ENCODE measurements at places on chromosomes 6 and 20. TPM values are rescaled to one million over a fixed set of nuclear protein-coding genes. Genes with fewer than 3 reads are reported as not detected.

RIMS4 gene
- total RNA-seq: 0.29 TPM

DNA sequence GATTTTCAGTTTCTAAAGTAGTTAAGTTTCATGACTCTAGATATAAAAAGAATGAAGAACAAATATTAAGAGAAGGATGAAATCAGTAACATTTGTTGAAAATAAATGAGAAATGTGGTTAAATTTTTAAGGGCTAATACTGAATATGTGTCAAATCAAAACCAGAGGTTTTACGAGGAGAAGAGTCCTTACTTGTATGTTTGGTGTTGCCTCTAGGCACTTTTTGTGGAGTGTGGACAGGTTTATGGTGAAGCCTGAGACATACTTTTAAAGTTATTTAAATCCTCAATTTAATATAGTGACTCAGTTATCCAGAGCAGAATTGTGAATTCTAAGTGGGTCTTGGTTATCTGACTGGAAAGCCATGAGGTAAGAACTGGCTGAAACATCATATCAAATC lies 68.7 kb downstream of the COL19A1 start:
- no peak for DNase-seq

DNA sequence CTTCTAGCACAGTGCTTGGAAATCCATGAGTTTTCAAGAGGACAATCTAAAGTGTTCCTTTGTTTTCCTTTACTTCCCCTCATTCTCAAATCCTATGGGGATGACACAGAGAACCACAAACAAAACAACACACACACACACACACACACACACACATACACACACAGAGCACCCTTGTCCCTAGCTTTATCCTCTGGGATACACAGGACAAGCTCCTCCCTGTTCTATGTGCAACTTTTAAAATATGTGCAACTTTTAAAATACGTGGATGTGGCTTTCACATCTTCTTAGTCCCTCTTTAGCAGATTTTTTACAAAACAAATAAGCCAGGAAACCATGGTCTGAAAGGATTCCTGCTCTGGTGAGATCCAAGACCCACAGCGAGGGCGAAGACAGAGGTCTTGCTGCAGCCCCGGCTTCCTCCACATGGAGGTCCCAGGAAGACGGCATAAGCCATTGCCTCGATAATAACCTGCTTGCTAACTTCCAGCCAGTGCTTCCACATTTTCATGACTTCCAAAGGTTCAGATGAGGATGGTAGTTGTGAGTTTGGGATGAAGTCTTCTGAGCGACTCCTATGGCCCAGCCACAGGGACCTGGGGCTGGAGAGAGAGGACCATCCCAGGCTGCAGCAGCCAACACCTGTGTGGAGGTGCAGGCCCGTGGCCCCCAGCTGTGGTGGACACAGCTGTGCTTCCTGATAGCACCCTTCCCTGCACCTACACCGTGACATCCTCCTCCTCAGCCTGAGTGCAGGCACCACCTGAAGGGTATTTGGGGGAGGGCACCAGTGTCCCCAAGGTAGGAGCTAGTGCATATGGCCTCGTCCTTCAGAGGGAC lies 62.8 kb upstream of the CD93 start:
- no peak for DNase-seq

GRCh38 chr6:145883263-145883662 lies 68.7 kb upstream of the FBXO30 start:
- no peak for DNase-seq

GRCh38 chr6:75991941-75992340 lies 80.5 kb downstream of the IMPG1 start:
- DNase-seq: no peak
